ENCODE measurements at places on chromosomes 6 and 20.

GRCh38 chr6:9401960-9402359 lies 966.6 kb upstream of the SLC35B3 start:
- no peak for DNase-seq

- no peak for DNase-seq
These were observed 347.7 kb downstream of the BCKDHB start for GRCh38 chr6:80454197-80454596.

DNA sequence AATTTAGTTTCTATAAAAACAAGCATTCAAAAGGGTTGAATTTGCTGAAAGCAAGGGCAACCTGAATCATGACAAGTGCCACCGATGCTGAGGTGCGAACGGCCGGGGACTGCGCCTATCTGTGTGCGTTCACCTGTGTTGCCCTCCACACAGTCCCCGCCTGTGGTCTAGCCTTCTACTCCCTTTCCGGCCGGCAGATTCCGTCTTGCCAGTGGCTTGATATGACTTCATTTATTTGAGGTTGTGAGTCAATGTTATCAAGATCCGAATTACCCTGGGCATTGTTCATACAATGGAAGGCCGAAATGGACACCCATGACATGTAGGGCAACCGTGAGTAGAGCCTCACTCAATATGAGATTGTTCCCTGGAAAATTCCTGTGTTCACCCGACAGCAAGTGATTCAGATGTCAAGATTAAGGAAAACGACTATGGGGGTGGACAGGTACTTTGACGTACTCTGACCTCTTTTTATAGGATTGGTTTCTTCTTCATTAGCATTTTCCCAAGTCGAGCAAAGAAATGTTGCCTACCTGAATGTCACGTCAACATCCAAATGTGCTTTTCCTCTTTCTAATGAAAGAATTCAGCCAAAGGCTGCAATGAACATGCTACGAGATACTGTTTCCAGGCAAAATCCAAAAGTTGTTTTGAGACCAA lies 41.1 kb upstream of the NEDD9 start:
- DNase-seq, result no peak

GRCh38 chr6:129818251-129818650 lies 42.9 kb downstream of the TMEM244 start:
- DNase-seq, result no peak

GRCh38 chr6:129498541-129498940 lies 211.4 kb downstream of the ARHGAP18 start:
- no peak for DNase-seq
